ENCODE measurements at places on chromosomes 4 and X.

- DNase-seq, result no peak
Measured at GRCh38 chr4:139642364-139642763, 23.3 kb upstream of the MGST2 start.

- no peak for DNase-seq
Measured at GRCh38 chr4:86302251-86302650, 57.6 kb downstream of the MAPK10 start.

- DNase-seq, result no peak
Measured at GRCh38 chrX:27915617-27916016, 65.6 kb downstream of the DCAF8L1 start.

GRCh38 chr4:37561803-37562207 lies 124.4 kb downstream of the RELL1 start:
- peak; percentile 81 for DNase-seq

- no peak for DNase-seq
Measured at GRCh38 chr4:153207567-153207966, 3.3 kb downstream of the TRIM2 start.

DNA sequence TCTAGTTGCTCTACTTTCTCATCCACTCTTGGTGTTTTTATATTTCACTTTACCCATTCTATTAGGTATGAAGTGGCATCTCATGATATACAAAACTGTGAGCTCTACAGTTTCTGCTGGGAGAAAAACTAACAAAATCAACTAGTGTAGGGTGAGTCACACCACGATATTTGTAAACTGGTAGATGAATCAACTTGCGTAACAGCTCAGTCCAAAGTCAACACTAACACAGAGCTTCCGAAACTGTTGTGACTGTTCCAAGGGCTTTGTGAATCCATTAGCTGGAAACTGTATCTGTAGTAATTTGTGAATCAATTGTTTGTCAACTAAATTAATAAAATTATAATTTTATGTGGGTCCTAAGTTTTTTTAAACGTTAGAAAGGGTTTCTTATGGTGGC lies 119.8 kb upstream of the TSPAN5 start:
- peak; percentile 85 for DNase-seq

GRCh38 chrX:130916636-130917422 lies 13.8 kb upstream of the ENOX2 start:
- peak; percentile 37 for DNase-seq

DNA sequence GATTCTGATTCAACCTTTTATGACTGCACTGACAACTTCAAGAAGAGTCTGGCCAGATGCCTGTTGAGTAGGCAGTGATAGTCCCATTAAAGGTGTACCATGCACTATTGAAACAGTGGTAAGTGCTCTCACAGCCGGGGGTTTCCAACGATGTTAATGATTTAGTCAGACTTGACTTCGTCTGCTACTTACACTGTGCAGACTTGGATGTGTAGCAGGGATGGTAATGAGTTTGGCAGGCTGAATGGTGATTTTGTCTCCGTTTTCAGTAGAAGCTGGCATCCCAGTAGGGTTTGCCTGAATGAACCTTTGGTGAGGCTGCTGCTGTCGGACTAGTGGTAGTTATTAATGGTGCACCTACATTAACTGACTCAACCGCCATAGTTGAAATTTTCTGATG lies 52.0 kb upstream of the TMSB15B start:
- no peak for DNase-seq

- DNase-seq, result no peak
Measured at GRCh38 chr4:86055898-86056297, 304.0 kb downstream of the MAPK10 start.

DNA sequence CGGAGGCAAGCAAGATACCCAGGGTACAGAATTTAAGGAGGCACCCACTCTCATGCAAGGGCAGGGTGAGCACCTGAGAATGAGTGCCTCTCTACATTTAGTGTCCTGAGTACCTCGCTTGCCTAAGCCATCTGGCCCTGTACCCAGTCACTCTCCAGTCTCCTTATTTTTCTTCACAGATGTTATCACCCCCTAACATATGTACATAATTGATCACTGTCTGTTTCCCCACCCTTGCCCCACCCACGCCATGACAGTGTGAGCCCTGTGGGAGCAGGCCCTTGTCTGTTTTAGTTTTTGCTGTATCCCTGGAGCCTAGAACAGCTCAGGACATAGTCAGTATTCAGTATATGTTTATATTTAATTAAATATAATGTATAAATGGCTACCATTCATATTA lies 113.6 kb downstream of the SPRY1 start:
- no peak for DNase-seq

- no peak for DNase-seq
Measured at GRCh38 chrX:11465648-11466411, 172.6 kb downstream of the AMELX start.

DNA sequence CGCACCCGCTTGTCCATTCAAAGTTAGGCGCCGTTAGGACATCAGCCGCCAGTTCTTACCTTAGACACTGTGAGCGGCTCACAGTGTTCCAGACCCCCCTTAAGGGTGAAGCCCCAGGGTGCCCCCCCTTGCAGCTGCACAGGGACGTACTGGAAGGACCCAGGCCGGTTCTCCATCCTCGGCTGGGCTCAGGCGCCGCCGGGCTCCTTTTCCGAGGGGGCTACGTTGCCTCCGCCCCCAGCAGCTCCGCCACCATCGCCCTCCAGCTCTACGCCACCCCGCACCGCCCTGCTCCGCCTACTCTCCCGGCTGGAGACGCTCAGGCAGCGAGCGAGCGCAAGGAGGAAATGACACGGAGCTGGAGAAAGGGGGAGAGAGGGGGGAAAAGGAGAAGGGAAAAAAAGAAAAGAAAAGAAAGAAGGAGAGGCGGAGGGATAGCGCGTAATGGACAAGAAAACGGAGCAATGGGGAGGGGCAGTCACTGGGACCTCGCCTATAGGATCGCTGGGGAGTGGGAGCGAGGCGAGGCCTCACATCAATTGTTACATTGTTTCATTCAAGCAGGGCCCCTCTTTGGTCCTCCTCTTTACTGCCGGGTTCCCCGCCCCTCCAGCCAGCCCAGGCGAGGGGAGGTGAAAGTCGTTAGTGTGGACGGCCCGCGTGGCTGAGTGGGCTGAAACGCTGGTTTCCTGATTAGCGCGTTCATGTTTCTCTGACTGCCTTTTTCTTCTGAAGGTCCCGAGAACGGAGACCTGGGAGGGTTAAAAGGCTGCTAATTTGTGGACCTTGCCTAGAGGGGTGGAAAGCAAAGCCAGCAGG lies at the start of gene SHROOM4:
Gene SHROOM4 (minus strand): TSS at position 352 of the 819 bp plus-strand sequence. CDS start 176 bp downstream, at position 176.
- peak; percentile 6 for DNase-seq

DNA sequence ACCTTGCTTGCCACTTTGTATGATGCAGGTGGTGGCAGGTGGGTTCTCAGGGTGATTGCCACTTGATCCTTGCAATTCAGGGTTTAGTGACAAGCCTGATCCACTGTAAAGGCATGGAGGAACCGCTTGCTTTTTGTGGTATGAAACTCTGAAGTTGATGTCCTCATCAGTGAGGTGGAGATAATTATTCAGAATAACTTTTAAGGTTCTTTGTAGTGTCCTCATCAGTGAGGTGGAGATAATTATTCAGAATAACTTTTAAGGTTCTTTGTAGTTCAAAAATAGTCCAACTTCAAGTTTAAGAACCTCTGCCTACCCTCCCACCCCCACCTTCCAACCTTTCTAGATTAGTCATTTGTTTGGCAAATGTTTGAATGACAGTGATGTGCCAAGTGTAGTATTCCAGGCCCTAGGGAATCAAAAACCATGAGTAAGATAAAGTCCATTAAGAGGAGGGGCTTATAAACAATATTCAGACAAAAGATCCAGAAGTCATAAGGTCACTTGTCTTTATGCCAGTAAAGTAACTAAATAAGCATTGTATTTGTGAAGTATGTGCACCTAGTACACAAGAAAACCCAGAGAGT lies 51.2 kb downstream of the DCUN1D4 start:
- DNase-seq, result no peak

GRCh38 chr4:157687971-157688370 lies 467.4 kb downstream of the GRIA2 start:
- no peak for DNase-seq

GRCh38 chr4:4642496-4643000 lies 100.7 kb upstream of the STX18 start:
- DNase-seq, result no peak

- no peak for DNase-seq
Measured at GRCh38 chrX:13495232-13495631, 74.2 kb upstream of the EGFL6 start.
